ENCODE measurements at places on chromosomes 4 and X.

DNA sequence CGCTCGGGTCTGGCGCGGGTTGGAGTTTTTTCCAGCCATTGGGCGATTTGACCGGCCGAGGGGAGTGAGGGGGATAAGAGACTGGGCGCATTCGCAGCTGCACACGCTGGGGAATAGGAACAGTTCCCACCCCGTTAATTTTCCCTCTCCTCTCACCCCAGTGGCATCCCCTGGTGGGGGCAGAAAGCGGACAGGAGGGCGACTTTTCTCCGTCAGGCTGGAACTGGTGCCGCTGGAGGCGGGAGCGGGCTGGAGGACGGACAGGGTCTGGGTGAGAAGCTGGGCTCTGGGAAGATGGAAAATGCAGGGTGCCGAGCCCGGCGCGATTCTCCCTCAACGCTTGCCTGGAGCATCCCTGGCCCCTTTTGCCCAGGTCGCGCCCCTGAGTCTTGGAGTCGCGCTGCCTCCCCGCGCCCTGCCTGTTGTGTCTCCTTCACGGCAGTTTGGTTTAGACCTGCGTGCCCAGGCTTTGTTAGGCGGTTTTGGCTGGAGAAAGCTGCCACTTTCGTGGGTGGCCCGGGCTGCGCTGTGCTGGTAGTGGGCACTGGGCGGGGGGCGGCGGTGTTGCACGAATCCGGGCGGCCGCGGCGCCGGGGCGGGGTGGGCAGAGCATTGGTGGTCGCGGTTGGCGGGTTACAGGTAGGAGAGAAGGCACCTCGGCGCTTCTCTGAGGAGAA lies 2.0 kb downstream of the ADGRL3 start:
- peak; percentile 16 for DNase-seq
- H3K4me3 ChIP-seq = peak overlapping the region; percentile 14
- no peaks in the 10 kb centered on the region for H3K4me1 ChIP-seq
- H3K27me3 ChIP-seq = peaks cover 14% of the 10 kb centered on the region
- no peak overlapping the region for H3K27ac ChIP-seq

DNA sequence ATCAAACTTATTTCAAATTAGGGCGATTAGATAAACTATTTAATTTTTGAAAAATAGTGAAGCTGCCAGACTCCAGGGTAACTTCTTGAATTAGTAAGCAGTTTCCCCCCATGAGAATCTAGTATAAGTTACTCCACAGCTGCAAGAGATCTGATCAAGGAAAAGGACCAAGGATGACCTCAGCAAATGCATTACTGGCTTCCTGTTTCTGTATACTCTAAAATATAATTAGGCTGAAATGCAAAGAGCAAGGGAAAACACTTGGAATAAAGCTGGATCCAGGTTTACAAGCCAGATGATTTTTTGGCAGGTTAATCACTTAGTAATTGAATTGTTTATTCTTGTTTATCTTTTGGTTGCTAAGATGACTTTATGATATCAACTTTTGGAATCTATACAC lies 13.4 kb upstream of the P2RY10 start:
- DNase-seq = no peak
- H3K27me3 ChIP-seq = no peaks in the 10 kb centered on the region
- H3K4me3 ChIP-seq = no peak overlapping the region
- no peaks in the 10 kb centered on the region for H3K4me1 ChIP-seq

DNA sequence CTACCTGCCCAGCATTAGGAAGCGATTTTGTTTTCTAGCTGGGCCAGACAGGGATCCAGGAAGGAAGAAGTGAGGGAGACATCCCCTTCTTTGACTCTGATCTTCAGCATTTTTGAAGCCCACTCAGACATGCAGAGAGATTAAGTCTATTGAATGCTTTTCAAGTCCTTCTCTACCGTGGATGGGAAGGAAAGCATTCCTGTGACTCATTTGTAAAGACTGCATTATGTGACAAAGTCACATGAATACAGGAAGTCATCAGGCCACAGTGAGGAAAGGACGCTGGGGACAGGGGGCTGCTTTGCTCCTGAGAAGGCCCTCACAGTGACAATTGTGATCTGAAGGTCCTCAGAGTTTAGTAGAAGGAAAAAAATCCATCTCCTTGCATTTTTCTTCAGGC lies 67.4 kb upstream of the GBA3 start:
- H3K27me3 ChIP-seq = no peaks in the 10 kb centered on the region
- no peaks in the 10 kb centered on the region for H3K4me1 ChIP-seq
- no peaks in the 10 kb centered on the region for H3K36me3 ChIP-seq
- peak; percentile 11 for DNase-seq
- no peak overlapping the region for H3K4me3 ChIP-seq
- H3K27ac ChIP-seq = no peak overlapping the region

DNA sequence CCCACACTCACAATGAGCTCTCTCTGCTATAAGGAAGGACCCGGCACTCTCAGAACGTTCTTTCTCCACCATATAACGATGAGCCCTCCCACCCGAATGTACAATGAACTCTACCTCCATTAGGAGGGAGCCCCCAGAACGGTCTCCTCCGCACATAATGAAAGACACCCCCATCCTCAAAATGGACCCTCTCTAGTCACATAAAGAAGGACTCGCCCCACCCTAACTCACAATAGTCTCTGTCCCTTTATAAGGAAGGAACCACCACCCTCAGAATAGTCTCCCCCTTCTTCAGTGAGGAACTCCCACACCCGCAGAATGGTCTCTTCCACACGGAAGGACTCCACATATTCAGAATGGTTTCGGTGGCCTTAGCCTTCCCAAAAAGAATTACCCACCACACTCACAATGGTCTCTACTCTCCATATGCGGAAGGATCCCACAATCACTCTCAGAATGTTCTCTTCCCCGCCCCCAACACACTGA lies 477 bp downstream of the SLC35A2 start:
- H3K4me1 ChIP-seq = no peaks in the 10 kb centered on the region
- no peak for DNase-seq
- H3K27me3 ChIP-seq = no peaks in the 10 kb centered on the region
